ENCODE measurements at places on chromosomes 12 and 14. TPM values are rescaled to one million over a fixed set of nuclear protein-coding genes. Genes with fewer than 3 reads are reported as not detected.

Gene SYCP3
- 0.15 TPM for total RNA-seq

Gene ADCY6
- 29.0 TPM for total RNA-seq

Gene KRT2
- total RNA-seq = not detected

Gene TSPAN19
- not detected for total RNA-seq

Gene AMHR2
- total RNA-seq = 3.2 TPM

Gene ACADS
- total RNA-seq = 16.6 TPM

Gene NINJ2
- total RNA-seq = 0.32 TPM

Gene STXBP6
- total RNA-seq = 28.5 TPM

DNA sequence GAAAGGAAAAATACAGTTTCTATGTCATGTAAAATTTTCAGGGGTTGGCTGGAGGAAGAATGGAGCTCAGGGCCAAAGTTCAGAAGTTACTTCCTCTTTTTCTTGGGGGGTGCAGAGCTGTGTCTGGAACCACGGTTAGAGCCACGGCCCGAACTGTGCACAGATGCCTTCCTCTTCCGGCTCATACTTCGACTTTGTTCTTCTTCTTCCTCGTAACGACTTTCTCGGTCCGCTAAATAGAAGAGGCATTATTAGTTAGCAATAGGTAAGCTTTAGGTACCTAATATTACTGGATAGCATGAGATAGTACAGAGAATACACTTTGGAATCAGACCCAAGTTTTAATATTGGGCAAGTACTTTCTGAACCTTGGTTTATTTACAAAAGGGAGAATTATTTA lies 31.2 kb downstream of the SUPT16H start:
- H3K4me1 ChIP-seq = no peaks in the 10 kb centered on the region
- no peaks in the 10 kb centered on the region for H3K27me3 ChIP-seq
- DNase-seq = no peak
- no peak overlapping the region for H3K27ac ChIP-seq
- H3K4me3 ChIP-seq = no peak overlapping the region

DNA sequence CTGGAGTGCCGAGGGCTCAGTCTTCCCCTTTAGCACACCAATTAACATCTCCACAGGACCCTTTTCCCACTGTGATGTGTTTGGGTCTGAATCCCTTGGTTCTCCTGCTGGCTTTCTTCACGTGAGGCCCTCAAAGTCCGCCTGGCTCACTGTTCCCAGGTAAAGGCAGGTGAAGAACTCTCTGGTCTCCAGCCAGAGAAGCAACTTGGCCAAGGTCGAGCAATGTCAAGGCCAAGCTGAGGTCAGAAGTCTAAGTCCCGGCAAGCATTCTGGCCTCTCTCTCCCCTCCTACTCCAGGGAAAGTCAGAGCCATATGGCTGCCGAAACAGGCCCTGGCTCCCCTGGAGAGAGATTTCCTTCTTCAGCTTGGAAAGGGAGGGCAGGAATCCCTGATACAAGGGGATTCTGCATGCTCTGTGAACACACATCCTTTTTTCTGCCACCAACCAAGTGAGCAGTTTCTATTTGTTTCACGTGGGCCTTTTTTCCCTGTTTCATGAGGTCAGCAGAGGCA lies 61.4 kb upstream of the ESRRB start:
- no peak for DNase-seq
- H3K36me3 ChIP-seq = no peaks in the 10 kb centered on the region
- H3K27me3 ChIP-seq = no peaks in the 10 kb centered on the region
- H3K4me1 ChIP-seq = no peaks in the 10 kb centered on the region
- no peak overlapping the region for H3K4me3 ChIP-seq

DNA sequence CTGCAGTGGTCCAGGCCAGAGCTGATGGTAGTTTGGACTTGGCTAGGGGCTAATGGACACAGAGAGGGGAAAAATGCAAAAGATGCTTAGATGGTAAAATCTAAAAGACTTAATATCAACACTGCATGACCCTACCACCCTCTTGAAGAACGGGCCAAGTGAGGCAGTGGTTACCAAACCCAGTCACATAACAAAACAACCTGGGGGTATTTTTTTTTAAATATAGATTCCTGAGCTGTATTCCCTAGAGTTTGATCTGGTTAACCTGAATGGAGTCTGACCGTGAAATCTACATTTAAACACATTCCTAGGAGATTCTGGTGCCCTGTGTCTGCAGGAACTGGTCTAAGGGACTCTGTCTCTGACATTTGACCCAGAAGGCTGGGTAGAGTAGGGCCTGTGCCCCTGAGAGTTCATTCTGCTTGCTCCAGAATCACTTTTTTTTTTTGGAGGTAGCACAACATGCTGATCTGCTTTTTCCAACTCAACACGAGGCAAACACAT lies 15.7 kb downstream of the ABHD4 start:
- H3K4me3 ChIP-seq = no peak overlapping the region
- DNase-seq = no peak
- peak overlapping the region; percentile 62 for H3K27ac ChIP-seq
- no peaks in the 10 kb centered on the region for H3K27me3 ChIP-seq

DNA sequence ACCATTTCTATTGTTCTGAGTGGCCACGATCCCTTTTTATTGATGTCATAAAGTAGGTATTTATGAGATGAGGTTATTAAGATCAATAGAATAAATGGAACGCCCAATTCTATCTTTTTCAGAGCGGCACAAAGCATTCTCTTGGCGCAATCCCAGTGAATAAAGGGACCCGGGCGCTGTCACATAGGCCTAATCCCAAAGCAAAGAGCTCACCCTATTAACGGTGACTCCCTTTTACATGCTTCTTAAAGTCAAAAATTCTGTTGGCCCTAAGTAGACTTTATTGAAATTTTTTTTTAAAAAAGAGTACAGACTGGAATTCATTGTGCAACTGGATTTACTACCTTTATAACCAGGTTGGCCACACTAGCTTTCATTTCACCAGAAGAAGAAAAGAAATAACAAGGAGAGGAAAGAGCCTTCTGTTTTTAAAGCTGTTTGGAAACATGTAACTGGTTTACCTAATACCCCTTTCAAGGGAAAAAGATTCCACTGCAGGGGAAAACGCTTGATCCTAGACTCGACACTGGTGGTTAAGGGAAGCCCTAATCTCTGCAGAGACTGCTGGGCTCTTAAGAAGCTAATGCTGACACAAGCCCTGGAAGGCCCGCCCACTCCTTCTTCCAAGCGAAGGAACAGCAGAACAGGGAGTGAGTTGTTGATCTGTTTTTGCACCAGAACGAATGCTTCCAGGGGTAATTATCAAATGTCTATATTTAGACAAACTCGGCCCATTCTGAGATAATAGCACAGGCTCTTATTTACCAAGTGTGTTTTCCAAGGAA lies 381.2 kb downstream of the BCL11B start:
- no peaks in the 10 kb centered on the region for H3K36me3 ChIP-seq
- H3K4me3 ChIP-seq = no peak overlapping the region
- H3K27me3 ChIP-seq = no peaks in the 10 kb centered on the region
- no peak overlapping the region for H3K27ac ChIP-seq
- H3K4me1 ChIP-seq = no peaks in the 10 kb centered on the region

DNA sequence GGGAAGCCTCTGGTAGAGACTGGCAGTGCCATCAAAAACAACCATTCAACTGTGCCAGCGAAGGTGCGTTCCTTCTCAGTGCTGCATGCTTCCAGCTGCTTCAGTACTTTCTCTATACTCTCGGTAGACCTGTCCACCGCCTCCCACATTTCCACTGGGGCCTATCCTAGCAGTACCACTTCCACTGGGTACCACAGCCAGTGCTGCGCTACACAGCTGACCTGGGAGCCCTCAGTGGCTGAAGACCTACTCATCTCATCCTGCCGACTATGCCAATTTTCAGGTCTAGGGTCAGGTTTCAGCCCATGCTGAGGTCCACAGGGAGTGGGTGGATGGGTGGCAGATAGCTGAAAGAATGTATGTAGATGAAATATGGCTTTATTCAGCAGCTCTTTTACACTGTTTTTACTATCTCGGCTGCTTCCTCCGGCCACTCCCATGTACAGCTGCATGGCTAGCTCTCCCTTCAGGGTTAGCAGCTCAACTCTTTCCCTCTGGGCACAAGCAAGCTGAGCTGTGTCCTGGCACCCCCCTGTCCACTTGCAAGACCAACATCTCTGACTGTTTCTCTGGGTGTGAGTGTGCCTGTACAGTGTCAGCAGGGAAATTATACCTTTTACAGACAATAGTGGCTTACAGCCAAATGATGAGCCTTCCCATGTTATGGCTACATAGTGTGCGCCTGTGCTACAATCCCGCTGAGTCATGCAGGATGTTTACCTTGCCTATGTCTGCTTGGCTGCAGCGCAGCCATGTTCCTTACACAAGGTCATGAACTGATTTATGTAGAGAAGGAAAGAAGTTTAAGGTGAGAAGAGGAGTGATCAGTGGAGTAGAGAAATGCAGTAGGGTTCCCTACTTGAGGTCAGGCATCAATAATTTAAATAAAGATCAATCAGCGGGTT lies 125.7 kb upstream of the DDHD1 start:
- no peaks in the 10 kb centered on the region for H3K4me1 ChIP-seq
- H3K4me3 ChIP-seq = no peak overlapping the region
- H3K36me3 ChIP-seq = no peaks in the 10 kb centered on the region
- no peak overlapping the region for H3K27ac ChIP-seq

DNA sequence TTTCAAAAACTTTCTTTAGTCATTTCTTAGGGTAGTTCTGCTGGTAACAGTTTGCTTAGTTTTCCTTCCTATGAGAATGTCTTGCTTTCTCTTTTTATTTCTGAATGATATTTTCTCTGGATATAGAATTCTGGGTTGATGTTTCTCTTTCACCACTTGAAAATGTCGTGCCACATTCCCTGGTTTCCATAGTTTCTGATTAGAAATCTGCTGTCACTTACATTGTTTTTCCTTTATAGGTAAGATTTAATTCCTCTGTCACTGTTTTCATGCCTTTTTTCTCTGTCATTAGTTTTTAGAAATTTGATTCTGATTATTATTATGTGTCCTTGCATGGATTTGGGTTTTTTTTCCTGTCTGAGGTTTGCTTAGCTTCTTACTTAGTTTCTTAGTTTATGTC lies 77.3 kb upstream of the PCNX4 start:
- H3K36me3 ChIP-seq = no peaks in the 10 kb centered on the region
- no peak overlapping the region for H3K4me3 ChIP-seq
- H3K27me3 ChIP-seq = no peaks in the 10 kb centered on the region
- H3K4me1 ChIP-seq = no peaks in the 10 kb centered on the region
- H3K27ac ChIP-seq = no peak overlapping the region
- DNase-seq = no peak

GRCh38 chr14:82003426-82003825 lies 469.8 kb upstream of the SEL1L start:
- H3K4me1 ChIP-seq = no peaks in the 10 kb centered on the region
- DNase-seq = no peak
- H3K4me3 ChIP-seq = no peak overlapping the region
- H3K27ac ChIP-seq = no peak overlapping the region

- H3K36me3 ChIP-seq = no peaks in the 10 kb centered on the region
- no peak overlapping the region for H3K4me3 ChIP-seq
- H3K27me3 ChIP-seq = peaks cover 16% of the 10 kb centered on the region
- no peak for DNase-seq
Measured at GRCh38 chr14:33796356-33796755, 154.5 kb downstream of the EGLN3 start.

DNA sequence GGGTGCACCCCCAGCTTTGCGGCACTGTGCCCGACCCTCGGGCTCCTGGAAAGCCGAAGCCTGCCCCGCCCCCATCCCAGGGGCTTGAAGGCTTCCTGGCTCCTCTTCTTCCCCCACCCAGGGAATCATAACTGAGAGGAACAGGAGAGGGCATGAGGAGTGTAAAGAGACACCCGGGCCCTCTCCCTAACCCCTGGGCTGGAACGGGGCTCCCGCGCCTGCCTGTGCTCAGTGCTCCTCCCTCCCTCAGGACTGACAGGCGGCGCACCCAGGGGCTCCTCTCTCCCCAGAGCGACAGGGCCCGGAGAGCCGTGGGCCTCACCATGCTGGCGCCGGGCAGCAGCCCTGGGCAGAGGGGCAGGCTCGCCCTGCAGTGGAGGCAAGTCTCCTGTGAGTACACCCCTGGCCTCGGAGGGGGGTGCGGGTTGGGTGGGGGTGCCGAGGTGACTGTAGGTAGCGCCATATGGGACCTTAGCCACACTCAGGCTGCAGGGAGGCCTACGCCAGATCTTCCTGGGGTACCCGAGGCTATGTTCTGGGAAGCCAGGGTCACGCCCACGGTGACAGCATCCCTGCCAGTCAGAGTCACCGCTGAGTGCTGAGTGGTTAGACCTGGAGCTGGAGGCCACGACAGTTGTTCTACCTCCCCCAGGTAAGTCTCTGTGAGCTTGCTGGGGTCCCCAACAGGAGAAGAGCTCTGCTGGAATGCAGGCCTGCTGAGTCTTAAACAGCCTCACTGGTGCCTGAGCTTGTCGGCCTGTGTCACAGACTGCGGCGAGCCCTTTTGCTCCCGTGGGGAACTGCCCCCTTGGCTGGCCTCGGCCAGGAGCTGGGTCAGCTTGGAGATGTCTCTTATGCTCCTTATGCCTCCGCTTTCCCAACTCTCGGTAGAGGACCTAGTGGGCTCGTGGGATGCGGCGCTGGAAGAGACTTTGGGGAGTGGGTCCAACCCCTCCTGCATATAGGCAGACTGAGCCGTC lies 7.8 kb downstream of the LRTM2 start:
- H3K36me3 ChIP-seq = no peaks in the 10 kb centered on the region
- H3K27ac ChIP-seq = no peak overlapping the region
- no peaks in the 10 kb centered on the region for H3K27me3 ChIP-seq
- no peak overlapping the region for H3K4me3 ChIP-seq

DNA sequence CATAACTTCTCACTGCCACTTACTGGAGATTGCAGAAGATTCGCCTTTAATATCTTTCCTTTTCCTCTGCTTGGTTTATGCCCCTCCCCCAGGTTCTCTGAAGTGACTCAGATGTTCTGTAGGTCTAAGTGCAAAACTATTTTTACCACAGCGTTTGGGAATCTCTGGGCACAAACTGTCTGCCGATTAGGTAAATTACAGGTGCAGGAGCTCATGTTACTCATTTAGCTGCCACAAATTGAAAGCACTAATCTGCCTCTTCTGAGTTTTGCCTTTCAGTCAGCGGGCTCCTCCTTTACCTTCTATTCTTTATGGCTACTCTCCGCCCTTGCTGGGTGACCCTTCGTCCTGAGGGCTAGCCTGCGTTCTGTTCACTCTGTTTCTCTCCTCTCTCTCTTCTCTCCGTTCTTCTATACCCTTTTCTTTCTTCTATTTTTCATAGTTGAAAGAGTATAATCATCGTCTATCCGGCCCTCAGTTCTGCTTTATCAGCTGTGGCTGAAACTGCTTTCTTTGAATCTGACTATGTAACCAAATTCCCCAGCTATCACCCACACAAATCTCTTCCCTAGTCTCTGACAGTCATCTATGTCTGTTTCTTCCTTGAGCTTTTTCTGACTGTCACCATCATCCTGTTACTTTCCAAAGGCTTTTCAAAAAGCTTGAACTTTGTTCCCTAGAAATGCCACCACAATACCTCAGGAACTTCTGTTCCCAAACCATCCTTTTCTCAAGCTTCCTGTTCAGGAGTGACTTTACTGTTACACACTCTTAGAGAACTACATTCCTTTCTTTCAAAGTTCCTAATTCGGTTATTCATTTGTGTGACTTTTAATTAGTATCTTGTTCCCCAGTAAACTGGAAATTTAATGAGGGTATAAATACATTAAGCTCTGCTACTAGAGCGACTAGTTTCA lies 4.3 kb upstream of the MYF6 start:
- H3K4me3 ChIP-seq = no peak overlapping the region
- H3K4me1 ChIP-seq = no peaks in the 10 kb centered on the region
- H3K36me3 ChIP-seq = no peaks in the 10 kb centered on the region
- no peaks in the 10 kb centered on the region for H3K27me3 ChIP-seq
- DNase-seq = no peak

Measured in pancreas (tissue), 10 donors.